Stimulated activated CD8-positive, alpha-beta memory T cell treated with anti-CD3 and anti-CD28 coated beads, Interleukin-15, amount 100 ng/mL, for 4 hours (primary cell): ENCODE measurements at places on chromosomes 4 and X.

DNA sequence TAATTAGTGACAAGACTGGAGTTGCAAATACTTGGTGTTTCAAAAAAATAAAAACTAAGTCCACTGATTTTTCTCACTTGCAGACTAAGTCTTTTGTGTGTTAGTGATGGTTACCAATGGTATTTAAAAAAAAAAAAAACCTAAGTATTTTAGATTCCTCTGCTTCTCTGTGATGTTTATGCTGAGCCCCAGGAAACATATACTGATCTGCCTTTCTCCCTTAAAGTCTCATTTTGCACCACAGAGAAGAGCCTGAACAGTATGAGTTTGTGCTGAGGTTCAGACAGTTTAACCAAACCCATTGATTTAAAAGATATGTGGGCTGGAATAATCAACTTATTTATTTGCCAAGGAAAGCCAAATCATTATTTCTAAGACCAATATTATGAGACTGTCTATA, 1305.0 kb downstream of the PCDH18 start:
- no peak for DNase-seq

- DNase-seq, result no peak
Observed at GRCh38 chr4:40316333-40316781, 18.8 kb upstream of the CHRNA9 start.

DNA sequence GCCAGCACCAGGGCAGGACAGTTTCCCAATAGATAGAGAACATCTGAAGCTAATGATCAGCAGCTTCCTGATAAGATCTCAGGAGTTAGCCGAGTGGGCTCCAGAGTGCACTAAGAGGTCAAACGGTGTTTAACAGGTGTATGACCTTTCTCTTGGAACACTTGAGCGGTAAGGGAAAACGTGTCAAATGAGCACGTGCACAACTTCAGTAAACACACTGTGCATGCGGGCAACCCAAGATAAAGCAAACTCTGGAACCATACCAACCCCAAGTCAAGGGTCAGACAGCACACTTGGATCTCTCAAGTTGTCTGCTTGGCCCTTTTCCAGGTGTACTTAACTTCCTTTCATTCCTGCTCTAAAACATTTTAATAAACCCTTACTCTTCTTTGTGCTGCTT, 1941.5 kb upstream of the PCDH10 start:
- no peak for DNase-seq

DNA sequence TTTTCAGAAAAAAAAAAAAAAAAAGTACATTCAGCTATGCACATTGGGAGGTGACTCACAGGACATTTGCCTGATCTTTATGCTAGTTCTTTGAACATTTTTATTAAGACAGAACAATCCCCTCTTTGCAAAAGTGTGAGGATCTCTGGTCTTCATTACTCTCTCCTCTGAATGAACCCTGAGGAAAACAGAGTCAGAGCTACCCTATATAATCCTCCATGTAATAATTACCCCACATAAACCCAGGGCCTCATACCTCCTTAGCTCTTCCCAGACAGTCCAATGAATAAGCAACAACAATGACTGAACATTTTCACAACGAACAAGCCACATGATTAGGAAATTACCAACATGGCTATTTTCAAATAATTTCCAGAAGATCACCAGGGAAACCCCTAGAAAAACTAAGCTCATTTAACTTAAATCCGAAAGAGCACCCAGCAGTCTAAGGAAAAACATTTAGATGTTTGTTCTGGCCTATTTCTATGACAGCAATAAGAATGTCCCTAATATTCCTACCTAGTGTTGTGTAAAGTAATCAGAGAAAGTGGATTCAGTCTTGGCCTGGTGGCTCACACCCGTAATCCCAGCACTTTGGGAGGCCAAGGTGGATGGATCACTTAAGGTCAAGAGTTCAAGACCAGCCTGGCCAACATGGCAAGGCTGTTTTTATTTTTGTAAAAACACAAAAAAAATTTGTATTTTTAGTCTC, 37.8 kb downstream of the TBC1D9 start:
- DNase-seq, result no peak

- DNase-seq, result no peak
Observed at GRCh38 chr4:99078336-99078735, 10.3 kb downstream of the ADH5 start.

DNA sequence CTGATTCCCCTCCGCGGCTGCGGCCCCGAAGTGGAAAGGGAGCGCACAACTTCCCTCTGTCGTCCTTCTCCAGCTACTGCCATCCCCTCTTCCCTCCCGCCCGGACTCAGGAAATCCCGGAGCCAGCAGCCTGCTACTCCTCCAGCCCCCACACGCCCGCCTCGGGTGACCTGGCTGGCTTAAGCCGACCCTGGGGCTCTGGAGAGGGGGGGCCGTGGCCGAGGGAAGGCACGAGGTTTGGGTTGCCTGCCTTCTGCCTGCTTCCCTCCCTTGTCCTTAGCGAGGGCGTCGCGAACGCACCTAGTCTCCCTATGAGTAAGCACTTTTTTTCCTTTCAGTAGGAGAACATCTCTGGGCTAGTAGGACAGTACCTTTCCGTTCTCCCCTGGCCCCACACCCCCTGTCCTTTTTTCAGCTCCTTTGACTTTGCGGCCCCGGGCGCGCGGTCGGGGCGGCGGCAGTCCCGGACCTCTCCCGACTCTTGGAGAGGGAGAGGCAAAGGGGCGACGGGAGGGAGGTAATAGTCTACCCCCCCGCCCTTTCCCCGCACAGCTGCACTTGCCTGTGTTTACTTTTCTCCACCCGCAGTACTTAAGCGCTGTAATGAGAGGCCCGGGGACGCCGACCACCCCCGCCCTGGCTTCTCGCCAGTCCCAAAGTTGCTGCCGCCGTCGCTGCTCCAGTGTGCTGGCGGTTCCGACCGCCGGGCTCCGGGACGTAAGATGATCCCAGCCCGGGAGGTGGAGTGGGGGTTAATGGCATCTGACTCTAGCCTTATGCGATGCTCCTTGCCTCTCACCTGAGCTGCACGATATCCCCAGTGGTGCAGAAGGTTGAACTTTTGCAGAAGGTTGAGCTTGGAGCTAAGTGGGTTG, 868 bp downstream of the PLS3 start:
- no peak for DNase-seq

GRCh38 chr4:72842323-72842722, 227.2 kb downstream of the COX18 start:
- DNase-seq, result no peak

DNA sequence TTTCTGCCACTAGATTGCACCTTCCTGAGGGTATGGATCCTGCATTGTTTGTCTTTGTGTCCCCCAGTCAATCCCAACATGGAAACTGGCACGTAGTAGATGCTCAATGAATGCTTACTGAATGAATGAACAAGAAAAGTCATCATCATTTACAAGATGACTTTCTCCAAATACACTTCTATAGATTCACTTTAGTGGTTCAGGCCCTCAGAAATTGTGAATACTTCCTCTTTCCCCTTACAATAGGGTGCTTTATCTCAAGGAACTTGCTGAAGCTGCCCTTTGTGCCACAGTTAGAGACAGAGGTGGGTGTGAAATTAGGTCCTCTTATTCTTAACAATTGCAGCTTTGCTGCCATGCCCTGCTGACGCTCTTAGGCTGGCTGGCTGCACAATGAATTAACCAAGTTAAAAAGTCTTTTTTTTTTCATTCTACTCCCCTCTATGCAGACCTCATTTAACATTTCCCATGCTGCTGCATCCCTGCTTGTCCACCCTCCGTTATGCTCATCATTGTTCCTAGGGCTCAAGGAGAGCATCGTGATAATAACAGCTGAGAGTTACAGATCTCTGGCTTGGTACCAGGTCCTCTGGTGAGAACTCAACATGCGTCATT, 108.0 kb upstream of the ZNF518B start:
- DNase-seq, result no peak

- no peak for DNase-seq
Observed at GRCh38 chr4:57162499-57163019, 52.4 kb upstream of the IGFBP7 start.

DNA sequence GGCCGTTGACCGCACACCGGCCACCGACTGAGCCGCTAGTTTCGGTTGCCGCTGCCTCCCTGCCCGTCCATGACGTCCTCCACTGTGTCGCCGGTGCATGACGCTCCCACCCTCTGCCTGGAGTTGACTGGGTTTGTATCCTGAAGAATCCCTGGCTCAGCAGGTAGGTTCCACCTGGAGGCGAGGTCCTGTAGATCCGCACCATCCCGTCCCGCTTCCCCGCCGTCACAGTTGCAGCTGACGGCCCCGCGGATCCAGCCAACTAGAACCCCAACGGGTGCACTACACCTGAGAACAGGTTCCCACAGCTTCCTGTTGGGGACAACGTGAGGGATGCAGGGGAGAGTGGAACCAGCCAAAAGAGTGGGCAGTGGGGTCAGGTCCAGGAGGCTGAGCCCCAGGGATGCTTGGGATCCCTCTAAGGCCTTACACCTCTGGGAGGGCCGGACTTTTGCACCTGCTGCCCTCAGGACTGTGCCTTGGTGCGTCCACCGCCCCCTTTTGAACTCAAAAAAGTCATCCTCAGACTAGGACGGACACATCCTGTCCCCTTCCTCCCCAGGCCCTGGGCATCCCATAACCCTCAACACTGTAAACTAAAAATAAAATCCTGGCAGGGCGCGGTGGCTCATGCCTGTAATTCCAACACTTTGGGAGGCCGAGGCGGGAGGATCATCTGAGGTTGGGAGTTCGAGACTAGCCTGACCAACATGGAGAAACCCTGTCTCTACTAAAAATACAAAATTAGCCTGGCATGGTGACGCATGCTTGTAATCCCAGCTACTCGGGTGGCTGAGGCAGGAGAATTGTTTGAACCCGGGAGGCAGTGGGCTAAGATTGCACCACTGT, 1.1 kb upstream of the SLBP start:
- no peak for DNase-seq

DNA sequence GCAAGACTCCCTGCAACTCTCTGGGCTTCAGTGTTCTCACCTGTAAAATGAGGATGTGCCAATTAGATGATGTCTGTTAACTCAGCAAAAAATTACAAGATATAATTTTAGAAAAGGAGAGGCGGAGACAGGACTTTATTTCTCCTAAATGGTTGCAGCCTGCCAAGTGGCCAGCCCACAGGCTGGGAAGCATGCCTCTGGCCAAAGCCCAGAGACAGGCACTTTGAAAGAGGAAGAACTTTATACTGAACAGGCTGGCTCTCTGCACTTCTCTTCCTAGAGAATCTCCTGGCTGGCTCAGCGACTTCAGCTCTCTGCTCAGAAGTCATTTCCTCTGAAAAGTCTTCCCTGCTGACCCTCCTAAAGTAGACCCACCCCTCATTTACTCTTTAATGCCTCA, 3.7 kb downstream of the PRDM5 start:
- DNase-seq, result no peak
